ENCODE measurements at places on chromosomes 4 and X. TPM values are rescaled to one million over a fixed set of nuclear protein-coding genes. Genes with fewer than 3 reads are reported as not detected.

The ETDB gene
- not detected for total RNA-seq

The CRMP1 gene
- 5.7 TPM for total RNA-seq

The UGT2B28 gene
- not detected for total RNA-seq

The UGT2B15 gene
- not detected for total RNA-seq

The TLR2 gene
- 4.7 TPM for total RNA-seq

The BTC gene
- 3.1 TPM for total RNA-seq

The CXCL9 gene
- 0.52 TPM for total RNA-seq

The DCAF8L1 gene
- total RNA-seq, result not detected

The NUDT11 gene
- 3.7 TPM for total RNA-seq

The CLCN3 gene
- 25.1 TPM for total RNA-seq

The AFP gene
- 1.0 TPM for total RNA-seq

The CPLX1 gene
- total RNA-seq, result not detected

The GSPT2 gene
- total RNA-seq, result 5.2 TPM

The LUZP4 gene
- not detected for total RNA-seq

The HSD17B13 gene
- total RNA-seq, result not detected

The SHROOM3 gene
- total RNA-seq, result 21.4 TPM

The SEPTIN11 gene
- 325 TPM for total RNA-seq

The TCEAL3 gene
- total RNA-seq, result 2.6 TPM

The TCEAL2 gene
- total RNA-seq, result not detected

The PLAC8 gene
- 11.0 TPM for total RNA-seq

The DNAAF6 gene
- not detected for total RNA-seq
